Suppressor macrophage (primary cell): ENCODE measurements at places on chromosomes 1 and 21.

GRCh38 chr1:21293537-21294265, 3.4 kb upstream of the ECE1 start:
- no peak for DNase-seq

DNA sequence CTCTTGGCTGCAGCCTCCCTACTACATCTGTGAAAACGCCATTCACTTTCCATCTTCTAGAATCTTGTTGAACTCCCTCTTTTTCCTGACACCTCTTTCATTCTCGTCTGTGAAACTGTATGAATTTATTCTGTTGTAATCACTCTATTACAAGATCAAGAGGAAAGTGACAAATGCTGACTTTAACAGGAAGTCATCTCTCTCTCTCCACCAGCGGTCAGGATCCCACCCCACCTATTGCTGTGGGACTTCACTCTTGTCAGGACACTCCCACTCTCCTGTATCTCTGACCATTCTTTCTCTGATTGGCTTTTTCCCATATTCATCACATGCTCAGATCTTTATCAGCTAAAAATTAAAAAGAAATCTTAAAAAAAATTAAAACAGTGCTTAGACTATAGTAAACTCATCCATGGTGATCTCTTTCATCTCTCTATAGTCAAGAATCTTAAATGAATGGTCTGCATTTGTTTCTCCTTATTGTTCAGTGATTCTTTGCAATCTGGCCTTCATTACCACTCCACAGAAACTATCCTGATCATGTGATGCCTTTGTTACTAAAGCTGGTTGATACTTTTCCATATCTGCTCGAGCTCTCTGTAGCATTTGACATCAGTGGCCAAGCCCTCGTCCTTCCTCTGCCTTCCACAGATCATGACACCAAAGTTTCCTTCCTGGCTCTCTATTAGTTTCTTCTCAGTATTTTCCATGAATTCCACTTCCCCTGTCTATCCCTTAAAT, 113.6 kb downstream of the UCHL5 start:
- peak; percentile 39 for DNase-seq

DNA sequence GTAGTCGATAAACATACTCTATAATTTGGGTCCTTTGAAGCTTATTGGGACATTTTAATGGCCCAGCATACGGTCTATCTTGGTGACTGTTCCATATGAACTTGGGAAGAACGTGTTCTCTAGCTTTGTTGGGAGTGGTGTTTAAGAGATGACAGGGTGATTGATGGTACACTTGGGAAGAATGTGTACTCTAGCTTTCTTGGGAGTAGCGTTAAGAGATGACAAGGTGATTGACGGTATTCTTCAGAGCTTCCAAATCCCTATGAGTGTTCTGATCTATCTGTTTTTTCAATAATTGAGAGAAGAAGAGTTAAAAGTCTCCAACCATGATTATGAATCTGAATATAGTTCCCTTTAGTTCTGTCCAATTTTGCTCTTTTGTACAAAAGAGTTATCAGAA, 9.4 kb downstream of the NPHP4 start:
- DNase-seq = no peak

- DNase-seq = no peak
Observed at GRCh38 chr1:226568975-226569741, 20.6 kb downstream of the STUM start.

DNA sequence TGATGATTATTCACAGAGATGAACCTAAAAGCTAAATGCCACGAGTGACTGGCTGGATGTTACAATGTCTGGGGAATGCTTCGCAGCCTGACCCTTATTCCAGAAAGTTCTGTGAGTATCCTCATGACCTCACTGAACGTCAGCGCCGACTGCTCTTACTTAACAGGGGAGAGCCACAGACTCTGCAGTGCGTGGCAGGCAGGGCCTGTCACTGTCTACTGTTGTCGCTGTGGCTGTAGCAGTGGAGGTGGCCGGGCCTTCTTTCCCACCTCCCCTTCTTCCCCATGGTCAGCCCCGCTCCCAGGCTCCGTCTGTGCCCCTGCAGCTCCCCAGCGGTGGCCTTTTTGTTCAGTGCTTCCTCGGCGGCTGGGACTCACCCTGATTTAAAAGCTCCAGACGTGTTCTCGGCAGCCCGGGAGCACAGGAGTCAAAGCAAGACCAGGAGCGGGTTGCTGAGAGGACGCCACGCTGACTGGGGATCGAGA, 52.2 kb upstream of the TARBP1 start:
- no peak for DNase-seq

DNA sequence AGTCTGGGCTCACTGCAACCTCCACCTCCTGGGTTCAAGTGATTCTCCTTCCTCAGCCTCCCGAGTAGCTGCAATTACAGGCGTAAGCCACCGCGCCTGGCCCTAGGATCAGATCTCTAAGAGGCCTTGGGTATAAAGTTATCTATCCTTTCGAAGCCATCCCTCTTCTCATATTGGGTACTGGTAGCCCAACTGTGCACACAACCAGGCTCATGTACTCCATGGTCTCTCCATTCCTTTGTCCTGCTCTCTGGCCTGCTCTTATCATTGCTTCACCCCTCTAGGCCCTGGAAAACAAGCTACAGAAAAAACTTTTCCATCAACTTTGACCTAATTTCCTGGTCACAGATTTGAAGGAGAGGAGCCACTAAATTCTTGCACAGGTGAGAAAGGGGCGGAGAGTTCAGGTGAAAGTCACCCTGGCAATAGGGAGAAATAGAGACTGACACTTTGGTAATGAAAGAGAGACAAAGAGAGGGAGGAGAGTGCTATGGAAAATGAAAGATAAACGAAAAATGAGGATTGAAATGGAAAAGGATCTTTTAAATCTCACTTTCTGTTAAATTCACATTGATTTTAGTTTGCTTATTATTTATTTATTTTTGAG, 6.0 kb downstream of the TXNIP start:
- DNase-seq = no peak

- no peak for DNase-seq
Observed at GRCh38 chr1:101884621-101885020, 112.1 kb downstream of the OLFM3 start.

- DNase-seq = peak; percentile 2
Observed at GRCh38 chr1:245715291-245715701, 560.5 kb downstream of the KIF26B start.

DNA sequence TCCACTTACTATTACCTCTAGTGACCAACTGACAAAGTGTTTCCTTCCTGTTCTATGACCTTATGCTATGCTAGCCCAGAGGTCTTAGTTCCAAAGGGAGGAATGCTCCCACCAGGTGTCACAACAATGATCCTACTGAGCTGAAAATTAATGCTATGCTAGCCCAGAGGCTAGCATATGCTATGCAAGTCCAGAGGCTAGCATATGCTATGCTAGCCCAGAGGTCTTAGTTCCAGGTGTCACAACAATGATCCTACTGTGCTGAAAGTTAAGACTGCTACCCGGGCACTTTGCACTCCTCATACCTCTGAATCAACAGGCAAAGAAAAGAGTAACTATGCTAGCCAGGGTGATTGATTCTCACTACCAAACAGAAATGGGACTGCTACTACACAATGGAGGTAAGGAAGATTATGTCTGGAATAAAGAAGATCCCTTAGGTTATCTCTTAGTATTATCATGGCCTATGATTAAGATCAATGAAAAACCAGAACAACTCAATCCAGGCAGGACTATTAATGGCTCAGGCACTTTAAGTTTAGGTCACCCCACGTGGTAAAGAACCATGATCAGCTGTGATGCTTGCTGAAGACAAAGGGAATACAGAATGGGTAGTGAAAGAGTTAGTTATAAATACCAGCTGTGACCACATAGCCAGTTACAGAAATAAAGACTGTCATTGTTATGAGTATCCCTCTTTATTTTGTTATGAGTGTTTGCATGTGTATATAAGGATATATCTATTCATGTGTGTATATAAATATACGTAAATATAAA, 114.1 kb downstream of the CSMD2 start:
- DNase-seq = no peak

- no peak for DNase-seq
Observed at GRCh38 chr21:25944672-25945213, 210.0 kb downstream of the GABPA start.

- DNase-seq = no peak
Observed at GRCh38 chr1:168400139-168400538, 119.5 kb downstream of the TBX19 start.

DNA sequence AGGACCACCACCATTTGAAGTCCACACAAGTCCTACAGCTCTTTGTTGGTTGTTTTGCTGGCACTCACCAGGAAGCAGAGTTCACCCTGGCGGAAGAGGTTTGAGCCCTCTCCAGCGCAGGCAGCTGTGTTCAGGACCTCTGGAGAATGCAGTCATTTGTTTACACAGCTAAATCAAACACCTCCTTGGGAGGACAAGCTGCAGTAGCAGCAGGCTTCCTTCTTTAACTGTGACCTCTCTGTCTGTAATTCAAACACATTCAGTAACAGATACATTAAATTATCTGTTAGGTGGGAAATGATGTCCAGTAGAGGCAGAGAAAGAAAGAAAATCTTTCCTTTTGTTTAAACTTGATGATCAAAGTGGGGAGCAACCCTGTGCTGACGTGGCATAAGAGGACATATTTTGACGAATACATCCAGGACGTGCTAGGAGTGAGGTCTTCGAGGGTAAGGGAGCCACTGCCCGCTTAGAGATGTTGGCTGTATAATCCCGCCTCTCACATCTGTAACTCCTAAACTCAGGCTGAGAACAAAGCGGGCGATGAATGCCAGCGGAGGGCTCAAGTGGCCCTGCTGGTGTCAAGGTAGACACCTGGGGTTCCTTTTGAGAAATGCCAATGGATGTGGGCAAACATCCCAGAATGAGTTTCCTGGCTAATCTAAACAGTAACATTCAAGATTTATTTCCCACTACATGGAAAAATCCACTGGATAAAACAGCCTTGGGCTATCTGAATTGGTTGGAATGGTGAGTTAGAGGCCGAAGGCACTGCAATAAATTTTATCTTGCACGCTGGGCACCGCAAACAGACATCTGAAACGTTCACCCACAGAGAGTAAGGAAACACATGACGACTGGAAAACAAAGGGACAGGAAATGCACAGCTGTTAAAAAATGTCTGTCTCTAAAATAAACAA, 51.7 kb downstream of the ABCA4 start:
- no peak for DNase-seq

DNA sequence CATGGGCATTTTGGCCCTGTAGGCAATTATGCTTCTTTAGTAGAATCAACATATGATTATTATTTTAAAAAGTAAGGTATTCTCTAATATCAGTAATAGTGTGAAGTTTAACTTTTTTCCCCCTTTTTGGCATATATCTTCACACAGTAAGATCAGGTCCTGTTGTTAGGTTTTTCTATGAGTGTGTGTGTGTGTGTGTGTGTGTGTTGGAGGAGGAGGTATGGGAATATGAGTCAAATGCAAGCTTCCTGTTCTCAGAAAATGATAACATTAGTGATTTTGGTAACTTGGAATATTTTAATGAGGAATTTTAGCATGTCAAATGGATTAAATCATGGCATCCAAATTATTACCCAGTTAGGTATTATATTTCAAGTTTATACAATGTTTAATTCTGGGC, 65.8 kb upstream of the BCL10 start:
- DNase-seq = no peak

- DNase-seq = no peak
Observed at GRCh38 chr1:173204693-173205092, 2.4 kb downstream of the TNFSF4 start.

- DNase-seq = no peak
Observed at GRCh38 chr1:162466797-162467196, 30.8 kb upstream of the UHMK1 start.

DNA sequence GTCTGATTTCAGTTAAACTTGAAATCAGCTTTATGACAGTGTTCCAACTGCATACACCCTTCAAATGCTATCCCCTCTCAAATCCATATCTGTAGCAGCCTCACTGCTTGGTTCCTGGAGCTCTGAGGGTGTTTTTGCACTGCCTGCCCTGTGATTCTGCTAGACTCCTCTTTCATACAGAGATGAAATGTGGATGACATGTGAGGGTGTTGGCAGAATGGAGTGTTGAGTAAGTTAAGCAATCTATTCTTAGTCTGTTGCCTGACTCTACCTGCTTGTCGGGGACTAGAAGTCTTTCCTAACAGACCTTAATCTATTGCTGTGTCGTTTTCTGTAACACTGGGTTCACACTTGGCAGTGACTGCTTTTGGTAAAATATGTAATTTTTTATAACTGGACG, 9.8 kb downstream of the IGSF5 start:
- DNase-seq = no peak

DNA sequence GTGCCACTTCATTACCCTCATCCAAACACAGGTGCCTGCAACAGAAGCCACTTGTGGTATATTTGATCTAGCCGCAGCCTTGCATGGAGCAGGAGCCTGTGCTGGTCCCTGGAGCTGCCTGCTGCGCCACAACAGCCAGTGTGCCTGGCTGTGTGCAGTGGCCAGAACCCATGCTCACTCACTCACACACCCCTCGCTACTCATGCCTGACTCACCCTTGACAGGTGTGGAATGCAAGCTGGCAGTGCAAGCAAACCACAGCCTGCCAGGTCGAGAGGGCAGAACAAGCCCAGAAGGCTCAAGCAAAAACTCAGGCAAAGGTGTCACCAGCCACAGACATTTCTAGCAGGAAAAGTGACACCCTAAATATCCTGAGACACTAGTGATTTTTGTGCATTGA, 1510.9 kb downstream of the KCNT2 start:
- no peak for DNase-seq

- no peak for DNase-seq
Observed at GRCh38 chr1:18072066-18072465, 35.5 kb upstream of the IGSF21 start.

DNA sequence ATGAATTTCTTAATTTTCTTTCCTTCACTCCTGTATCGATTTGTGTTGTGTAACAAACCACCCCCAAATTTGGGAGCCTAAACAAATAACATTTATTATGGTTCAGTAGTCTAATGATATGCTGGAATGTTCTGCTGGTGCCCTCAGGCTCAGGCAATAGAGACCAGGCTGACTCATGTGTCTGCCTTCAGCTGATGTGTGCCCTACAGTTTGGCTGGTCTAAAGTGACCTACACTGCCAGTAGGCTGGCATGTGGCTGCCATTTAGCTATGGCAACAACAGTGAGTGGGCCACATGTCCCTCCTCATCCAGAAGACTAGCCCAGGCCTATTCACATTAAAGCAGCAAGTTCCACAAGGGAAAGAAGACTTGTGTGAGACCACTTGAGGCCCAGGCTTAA, 115.8 kb downstream of the PTPRC start:
- no peak for DNase-seq

GRCh38 chr21:40129809-40130208, 262.6 kb downstream of the PCP4 start:
- DNase-seq = no peak

- DNase-seq = no peak
Observed at GRCh38 chr1:50599546-50599945, 176.3 kb upstream of the DMRTA2 start.

DNA sequence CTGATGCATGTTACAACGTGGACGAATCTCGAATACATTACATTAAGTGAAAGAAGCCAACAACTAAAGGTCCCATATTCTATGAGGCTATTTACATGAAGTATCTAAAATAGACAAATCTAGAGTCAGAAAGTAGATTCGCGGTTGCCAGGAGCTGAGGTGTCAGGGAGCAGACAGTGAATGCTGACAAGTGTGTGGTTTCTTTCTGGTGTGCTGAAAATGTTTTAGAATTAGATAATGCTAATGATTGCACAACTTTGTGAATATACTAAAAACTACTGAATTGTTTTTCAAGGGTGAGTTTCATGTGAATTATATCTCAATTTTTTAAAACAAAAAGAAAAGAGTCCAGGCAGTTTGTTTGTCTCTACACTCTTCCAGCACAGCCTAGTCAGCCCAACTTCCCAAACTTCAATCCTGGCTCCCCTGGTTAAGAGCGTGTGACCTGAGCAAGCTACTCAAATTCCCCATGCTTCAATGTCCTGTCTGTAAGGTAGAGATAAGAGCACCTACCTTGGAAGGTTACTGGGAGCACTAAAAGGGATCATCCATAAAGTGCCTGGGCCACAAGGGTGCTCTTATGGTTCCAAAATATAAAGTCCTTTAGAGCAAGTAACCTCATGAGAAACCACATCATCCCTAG, 20.9 kb downstream of the HLCS start:
- no peak for DNase-seq
